ENCODE measurements at places on chromosomes 2 and 18.

GRCh38 chr2:82109418-82109817 lies 1804.9 kb upstream of the LRRTM1 start:
- DNase-seq: no peak

DNA sequence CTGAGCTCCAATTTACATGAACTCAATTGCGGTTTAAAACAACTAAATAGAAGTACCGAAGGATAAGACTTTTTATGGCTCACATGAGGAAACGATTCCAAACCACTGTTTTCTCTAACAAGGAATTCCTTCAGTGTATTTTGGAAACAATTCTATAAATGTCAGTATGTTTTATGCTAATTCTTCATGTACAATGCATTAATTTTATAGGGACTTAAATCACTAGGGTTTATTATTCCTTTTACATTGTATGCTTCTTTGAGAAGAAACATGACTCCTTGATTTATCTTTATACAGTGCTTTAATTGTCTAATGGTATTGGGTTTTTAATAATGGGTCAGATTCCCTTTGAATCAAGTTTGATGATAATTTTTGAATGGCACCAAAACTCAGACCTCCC lies 566.8 kb downstream of the EPHA4 start:
- DNase-seq: no peak

DNA sequence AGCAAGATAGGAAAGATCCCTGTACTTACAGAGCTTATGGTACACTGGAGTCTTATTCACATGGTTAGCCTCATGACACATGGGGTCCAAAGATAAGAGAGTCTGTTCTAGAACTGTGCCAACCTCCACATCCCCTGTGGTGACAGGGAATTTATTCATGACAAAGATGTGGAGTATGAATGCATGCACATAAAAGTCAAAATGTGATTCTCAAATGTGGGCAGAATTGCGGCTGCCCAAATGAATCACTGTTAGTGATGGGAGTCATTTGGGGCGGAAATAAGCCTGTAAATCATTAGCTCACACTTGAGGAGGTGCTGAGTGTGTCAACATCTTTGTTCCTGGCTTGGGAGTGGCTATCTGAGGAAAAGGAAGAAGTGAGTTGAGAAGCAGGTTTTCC lies 560.6 kb downstream of the SLC4A3 start:
- DNase-seq: no peak

DNA sequence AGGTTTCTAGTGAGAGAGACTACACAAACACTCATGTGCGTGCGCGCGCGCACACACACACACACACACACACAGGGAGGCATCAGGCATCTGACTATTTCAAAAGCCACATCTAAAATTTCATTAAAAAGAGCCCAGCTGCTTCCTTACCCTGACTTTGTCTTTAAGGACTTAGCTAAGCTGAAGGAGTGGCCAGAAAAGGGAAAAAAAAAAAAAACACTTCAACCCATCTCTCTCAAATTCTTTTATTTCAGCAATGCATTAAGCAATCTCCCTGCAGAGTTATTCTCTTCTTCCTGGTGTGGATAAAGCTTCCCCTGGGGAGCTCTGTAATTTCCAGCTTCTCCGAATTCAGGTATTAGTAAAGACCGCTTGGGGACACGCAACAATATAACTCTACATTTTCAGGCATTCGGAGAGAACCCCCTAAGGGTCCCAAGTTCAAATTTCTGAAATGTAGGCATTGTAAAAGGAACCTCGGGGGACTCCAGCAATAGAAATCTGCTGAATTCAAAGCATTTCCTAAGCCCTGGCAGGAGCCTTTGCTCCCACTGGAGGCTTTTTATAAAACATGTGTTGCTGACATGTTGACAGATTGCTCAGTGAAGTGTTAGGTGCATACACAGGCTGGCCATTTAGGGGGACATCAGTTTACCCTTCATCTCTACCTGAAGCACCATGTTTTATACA lies 67.0 kb downstream of the ZNF521 start:
- DNase-seq: no peak

- no peak for DNase-seq
Observed at GRCh38 chr2:174247474-174248186, 702 bp downstream of the OLA1 start.

- DNase-seq: no peak
Observed at GRCh38 chr2:164803776-164804466, 37.7 kb downstream of the COBLL1 start.

- no peak for DNase-seq
Observed at GRCh38 chr2:7530001-7530400, 612.8 kb downstream of the RNF144A start.

- DNase-seq: no peak
Observed at GRCh38 chr2:117027646-117028045, 786.8 kb upstream of the DDX18 start.

DNA sequence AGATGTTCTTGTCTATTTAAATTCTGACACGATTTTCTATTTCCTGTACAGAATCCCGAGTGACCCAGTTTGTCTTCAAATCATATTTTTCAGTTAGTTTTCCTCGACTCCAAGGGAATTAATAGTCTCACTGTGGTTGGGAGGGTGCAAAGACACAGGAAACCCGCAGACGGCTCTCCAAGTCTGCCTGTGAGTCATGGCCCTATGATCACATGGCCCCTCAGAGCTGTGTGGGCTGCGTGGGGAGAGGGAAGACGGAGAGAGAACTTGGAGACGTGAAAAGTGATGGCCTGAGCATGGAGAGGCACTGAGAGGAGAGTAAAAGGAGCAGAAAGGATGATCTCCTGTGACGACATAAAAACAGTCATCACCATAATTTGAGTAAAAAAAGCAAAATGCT lies 989.9 kb downstream of the DCDC2C start:
- no peak for DNase-seq

DNA sequence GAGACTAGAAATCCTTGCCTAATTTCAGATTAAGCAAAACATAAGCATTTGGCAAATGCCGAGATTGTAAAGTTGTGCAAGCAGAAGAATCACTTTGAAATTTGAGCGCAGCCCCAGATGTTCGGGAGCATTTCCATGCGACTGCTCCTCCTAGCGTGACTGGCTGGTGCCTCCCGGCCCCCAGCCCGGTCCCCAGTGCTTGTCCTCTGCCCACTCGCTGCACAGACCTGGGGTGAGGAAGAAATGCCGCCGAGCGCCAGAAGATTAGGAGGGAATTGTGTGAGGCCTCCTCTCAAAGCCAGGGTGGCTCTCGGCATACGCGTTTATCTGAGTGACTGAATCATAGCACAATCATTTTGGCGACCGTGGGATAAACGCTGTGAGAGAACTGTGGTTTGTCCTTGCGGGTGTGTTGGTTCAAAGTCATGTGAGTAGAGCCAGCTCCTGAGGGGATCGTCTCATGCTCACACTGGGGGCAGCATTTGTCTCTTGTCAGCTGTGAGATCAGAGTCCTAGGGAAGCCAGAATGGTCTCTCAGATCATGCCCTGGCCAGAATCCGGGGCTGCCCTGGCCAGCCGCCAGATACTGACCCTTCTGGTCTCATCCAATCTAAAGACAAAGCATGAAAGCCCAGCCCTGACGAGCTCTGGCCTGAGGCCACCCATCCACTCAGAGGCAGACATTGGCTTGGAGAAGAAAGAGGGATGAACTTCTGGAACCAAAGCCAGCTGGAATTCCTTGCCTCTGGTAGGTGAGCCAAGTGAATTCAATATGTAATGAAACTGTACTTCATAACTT lies 189.3 kb downstream of the SH3RF3 start:
- no peak for DNase-seq

DNA sequence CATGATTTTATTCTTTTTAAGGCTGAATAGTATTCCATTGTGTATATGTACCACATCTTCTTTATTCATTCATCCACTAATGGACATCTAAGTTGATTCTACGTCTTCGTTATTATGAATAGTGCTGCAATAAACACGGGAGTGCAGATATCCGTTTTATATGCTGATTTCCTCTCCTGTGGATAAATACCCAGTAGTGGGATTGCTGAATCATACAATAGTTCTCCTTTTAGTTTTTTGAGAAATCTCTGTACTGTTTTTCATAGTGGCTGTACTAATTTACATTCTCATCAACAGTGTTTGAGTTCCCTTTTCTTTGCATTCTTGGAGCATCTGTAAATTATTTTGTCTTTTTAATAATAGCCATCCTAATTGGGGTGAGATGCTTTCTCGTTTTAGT lies 114.5 kb downstream of the RGPD3 start:
- DNase-seq: no peak

DNA sequence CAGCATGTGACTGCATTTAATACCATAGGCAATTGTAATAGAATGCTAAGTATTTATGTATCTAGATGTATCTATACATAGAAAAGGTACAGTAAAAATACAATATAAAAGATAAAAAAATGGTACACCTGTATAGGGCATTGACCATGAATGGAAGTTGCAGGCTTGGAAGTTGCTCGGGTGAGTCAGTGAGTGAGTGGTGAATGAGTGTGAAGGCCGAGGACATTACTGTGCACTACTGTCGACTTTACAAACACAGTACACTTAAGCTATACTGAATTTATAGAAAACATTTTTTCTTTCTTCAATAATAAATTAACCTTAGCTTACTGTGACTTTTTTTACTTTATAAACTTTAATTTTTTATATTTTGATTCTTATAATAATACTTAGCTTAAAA lies 8.9 kb downstream of the DIS3L2 start:
- no peak for DNase-seq

Data from activated T-helper 1 cell treated with anti-CD3 and anti-CD28 coated beads, Interleukin-2, amount 50 U/mL, for 16 hours (primary cell).